GF-D8 (cell line): ENCODE measurements at places on chromosomes 4 and X.

- no peak for DNase-seq
Measured at GRCh38 chrX:68995386-68995779, 166.6 kb downstream of the EFNB1 start.

DNA sequence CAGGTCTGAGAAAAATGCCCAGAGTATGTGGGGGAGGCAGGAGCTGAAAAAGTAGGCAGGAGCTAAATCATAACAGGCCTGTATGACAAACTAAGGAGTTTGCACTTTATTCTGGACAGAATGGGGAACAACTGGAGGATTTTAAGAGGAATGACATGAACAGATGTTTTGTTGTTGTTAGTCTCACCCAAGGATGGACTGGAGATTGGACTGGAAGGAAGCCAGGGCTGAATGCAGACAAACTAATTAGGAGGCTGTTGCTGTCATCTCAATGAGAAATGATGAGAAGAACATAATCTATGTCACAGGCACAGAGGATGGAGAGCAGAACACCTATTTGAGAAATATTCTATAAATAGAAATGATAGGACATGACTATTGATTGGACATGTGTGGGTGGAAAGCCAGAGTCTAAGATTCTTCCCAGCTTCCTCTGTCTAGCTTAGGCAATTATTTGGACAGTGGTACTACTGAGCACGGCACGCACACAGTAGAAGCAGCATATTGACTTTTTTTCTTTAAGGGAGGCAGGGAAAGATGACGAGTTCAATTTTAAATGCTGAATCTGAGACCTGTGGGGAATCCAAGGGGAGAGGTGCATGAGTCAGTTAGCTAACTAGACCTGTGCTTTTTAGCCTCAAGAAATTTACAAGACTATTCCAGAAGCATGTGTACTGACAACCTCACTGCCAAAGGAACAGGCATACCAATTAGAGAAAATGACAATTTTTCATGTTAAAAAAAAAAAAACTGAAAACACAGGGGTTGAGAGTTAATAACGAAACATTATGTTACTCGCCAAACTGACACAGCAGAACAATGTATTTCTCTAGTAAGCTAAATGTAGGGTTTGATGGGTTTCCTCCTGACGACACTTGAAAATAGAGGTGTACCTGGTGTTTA is 963 bp upstream of the USO1 start:
- DNase-seq, result no peak

DNA sequence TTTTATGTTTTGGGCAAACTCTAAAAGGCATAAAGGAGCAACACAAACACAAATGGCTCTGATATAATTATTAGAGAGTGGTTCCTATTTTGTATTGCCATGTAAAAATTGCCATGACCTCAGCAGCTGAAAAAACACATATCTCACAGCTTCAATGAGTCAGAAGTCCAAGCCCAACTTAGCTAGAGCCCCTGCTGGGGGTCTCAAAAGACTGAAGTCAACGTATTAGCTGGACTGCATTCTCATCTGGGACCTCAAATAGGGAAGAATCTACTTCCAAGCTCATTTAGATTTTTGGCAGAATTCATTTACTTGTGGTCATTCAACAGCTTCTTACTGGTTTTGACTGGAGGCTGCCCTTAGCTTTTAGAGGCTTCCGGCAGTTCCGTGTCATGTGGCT is 47.4 kb downstream of the FREM3 start:
- DNase-seq, result no peak

DNA sequence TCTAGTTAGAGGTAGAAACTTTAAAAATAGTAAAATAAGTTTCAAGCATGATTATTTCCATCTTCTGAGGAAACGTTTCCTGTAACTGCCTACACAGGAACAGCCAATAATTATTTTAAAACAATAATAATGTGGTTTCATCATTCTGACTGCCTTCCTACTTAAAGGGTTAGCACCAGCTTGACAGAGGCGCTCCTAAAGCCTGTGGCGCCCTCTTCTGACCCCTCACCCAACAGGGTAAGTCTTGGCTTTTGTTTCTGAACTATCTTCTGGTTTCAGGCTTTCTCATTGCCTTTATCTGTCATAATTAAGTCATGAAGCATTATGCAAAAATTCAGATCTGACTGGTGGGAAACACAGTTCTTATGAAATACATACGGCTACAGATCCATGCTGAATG is 96.7 kb downstream of the ITM2A start:
- DNase-seq, result peak; percentile 9

GRCh38 chr4:179415847-179416223 is 1973.6 kb upstream of the AGA start:
- DNase-seq, result no peak
